NCI-H1694 (cell line): ENCODE measurements at places on chromosomes 4 and X.

DNA sequence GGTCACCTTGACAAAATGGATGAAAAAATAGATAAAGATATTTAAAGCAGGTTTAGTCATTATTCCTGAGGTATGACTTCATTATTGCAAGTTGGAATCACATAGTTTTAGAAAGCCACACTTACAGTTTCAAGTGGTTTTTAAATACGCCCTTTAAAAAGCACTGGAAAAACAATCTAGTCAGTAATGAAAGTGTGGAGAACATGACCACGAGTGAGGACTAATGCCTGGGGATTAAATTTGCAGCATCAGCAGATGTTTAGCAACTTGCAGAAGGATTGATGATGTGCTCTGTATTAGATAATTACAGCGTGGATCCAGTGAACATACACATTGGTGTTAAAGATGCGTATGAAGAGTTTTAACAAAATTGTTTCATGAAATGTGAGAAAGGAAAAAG is 5.9 kb downstream of the SPARCL1 start:
- no peak for DNase-seq

DNA sequence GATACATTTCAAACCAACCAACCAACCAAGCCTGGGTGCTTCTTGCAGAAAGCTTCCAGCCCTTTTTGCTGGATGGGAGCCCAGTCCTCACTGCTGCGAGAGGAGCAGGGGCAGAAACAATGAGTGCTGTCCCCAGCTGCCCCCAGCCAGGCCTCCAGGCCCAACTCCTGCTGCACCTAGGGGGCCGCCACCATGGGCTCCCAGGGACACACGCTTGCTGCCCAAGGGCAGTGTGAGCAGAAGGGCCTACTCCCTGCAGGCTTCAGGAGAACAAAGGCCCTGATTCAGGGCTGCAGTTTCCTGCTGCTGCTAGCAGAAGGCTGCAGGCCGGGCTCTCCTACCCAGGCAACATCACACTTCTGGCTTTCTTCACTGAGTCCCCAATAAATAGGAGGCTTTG is 37.7 kb upstream of the ENPP6 start:
- DNase-seq = no peak

DNA sequence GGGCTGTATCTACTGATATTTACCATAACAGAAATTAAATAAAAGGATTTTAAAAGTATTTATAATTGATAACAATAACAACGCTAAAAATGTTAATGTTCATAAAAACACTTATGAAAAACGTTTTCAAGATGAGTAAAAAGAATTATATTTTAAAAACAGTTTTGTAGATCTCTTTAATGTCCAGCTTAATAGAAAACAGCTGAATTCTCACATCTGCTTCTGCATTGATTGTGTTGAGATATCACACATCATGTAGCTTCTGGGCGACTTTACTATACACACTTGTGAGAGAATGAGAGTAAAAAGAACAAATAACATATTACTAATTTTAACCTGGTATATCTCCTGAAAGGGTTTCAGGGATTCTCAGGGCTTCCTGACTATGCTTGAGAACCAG is 83.6 kb downstream of the NCAPG start:
- no peak for DNase-seq

DNA sequence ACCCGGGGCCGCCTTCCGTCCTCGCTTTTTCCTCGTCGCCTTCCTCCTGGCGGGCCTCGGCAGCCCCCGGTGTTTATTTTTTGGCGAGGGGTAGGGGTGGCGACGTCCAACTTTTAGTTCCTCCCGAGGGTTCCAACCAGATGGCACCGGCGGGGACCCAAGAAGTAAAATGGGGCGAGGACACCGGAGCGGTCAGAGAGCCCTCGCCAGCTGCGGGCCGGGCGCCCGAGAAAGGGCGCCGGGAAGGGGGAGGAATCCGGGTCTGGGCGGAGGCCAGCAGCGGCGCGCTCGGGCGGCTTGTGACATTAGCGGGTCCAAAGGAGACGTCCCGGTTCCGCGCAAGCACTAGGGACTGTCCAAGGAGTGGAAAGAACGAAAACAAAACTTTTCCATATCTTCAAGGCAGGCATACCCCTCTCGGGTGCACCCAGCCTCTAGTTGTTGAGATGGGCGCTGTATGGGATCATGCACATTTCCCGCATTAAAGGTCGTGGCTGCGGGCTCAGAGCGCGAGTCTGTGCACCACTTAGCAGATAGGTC is 691 bp upstream of the USP46 start:
- no peak for DNase-seq

DNA sequence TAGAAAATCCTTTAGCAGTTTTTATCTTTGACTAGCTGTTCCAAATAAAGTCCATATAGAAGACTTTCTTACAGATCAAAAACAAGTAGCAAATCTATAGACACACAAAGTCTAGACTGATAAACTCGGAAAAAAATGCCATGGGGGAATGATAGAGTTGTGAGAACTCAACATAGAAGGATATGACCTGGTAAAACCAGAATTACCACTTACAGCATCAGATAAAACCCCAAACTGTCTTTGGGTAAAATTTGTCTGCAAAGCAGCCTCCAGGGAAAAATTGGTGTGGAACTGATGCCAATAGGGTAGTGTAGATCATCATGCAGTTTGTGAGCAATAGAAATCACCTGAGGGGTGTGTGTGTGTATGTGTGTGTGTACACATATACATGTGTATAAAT is 579.1 kb downstream of the SPOCK3 start:
- no peak for DNase-seq

GRCh38 chr4:94570558-94570957 is 118.8 kb downstream of the PDLIM5 start:
- no peak for DNase-seq

DNA sequence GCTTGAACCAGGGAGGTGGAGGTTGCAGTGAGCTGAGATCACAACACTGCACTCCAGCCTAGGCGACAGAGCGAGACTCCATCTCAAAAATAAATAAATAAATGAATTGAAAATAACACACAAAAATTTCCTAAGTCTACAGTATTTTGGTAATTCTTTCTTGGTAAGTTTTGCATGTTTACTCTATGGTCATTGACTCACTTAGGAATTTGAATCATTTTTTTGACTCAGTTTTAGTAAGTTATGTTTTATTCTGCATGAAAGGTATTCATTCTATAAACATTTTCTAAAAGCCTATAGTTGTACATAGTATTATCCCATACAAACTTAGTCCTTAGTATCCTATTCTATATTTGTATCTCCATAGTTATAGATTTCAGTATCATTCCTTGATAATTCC is 772.9 kb upstream of the SLIT2 start:
- DNase-seq = no peak

DNA sequence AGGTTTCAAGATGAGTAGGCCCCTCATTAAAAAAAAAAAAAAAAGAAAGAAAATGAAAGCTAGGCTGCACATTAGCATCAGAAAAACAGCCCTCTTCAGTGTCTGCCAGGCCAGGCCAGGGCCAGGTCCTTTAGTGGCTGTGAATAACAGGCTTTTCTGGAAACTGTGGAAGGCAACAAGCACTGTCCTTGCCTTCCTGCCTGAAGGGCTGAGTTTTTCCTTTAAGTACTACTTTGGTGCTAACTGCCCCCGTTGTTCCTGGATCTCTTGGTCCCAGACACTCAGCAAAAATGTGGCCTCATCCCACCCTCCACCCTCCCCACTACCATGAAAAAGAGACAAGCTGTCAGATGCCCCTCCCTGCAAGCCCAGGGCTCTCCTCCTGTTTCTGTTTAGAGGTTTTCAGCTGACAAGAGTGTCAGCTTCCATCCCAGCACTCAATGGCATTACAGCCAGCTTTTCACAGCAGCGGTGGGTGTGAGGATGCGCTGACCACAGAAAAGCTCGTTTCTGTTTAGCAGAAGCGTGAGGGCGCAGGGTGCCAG is 174.2 kb downstream of the NHS start:
- no peak for DNase-seq

- DNase-seq = no peak
Measured at GRCh38 chr4:56637154-56637553, 43.9 kb downstream of the HOPX start.

GRCh38 chrX:88886908-88887307 is 139.9 kb downstream of the CPXCR1 start:
- DNase-seq = no peak

DNA sequence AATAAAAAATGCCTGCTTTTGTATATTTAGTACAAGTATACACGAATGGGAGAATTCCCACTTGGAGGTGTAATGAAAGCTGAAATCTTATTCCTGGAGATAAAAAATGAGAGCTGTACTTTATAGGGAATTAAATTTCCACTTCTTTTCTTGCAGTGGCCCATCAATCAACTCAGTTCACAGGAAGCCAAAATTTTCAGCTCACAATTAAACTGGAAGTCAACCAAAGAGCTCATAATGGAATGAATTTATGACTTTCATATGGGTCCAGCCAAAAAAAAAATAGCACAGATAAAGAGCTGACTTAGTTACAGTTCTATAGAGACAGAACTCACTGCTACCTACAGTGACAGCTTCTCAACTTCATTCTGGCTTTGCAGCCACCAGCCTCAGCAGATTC is 115.2 kb upstream of the TBC1D9 start:
- DNase-seq = no peak

DNA sequence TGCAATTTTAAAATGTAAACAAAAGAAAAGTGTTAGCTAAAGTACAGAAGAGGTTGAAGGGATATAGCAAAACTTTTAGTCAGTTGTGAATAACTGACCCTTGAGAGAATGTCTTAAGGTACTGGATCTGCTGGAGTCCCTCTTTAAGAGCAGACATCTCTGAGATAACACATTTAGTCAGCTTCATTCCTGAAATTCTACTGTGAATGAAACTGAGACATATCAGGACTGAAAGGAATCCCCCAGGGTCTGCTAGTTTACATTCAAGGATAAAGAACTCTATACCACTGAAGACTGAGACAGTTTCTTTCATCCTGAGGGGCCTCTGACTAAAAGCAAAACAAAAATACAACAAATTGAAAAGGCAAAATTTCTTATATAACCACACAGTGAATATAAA is 54.4 kb downstream of the PGRMC1 start:
- DNase-seq = no peak

DNA sequence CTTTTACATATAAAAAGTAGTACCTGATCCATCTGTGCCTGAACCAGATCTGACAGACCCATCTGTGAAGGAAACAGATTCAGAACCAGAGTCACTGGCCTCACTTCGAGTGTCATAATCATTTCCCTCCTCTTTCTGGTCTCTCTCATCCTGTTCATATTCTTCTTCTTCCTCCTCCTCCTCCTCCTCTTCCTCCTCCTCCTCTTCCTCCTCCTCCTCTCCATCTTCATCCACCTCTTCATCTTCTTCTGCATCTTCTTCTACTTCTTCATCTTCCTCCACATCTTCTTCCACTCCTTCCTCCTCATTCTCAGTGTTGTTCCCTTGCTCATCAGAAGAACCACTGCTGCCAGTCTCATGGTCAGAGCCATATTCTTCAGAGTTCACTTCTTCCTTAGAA is 12.9 kb downstream of the YTHDC1 start:
- DNase-seq = no peak

- no peak for DNase-seq
Measured at GRCh38 chr4:38290366-38290765, 330.2 kb downstream of the PTTG2 start.

DNA sequence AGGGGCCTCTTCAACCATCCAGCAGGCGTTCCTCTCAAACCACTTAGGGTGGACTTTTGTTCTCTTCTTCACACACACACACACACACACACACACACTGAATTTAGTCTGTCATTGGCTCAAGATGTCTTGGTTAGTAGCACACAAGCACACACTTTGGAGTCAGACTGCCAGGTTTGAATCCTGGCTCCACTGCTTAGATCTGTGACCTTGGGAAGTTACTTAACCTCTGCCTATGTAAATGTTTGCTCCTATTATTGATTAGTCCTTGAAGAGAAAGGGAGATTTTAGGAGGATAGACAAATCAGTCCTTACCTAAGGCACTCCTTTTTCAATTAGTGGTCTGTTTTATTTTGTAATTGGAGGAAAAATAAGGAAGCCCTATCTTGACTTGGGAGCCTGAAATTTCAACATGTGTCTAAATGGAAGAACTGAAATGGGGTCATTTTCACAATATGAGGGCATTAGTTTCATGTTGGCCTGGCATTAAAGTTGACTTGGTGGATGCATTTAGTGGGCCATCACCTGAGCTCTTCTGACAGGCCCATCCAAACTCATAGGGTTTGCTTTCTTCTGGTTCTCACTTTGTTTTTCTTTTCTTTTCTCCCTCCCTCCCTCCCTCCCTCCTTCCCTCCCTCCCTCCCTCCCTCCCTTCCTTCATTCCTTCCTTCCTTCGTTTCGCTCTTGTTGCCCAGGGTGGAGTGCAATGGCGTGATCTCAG is 13.3 kb upstream of the TMEM131L start:
- DNase-seq = no peak

- DNase-seq = no peak
Measured at GRCh38 chr4:90246816-90247215, 119.6 kb downstream of the CCSER1 start.

DNA sequence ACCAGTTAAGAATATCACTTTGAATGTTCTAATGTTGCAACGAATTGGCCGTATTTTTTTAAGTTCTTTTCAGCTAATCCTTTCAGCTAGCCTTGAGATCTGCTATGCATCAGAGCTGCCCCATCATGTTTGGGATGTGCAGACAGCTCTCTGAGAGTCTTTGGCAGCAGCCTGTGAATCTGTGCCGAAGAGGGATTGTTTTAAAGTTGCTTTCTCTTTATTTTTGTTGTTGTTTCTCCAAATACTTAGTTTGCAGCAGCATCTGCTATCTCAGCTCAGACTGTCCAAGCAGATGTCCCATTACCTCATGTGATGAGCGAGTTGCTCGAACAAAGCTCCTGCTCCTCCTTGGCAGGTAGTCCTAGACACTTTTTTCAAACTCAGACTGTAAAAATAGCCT is 1002.5 kb upstream of the INTU start:
- no peak for DNase-seq

DNA sequence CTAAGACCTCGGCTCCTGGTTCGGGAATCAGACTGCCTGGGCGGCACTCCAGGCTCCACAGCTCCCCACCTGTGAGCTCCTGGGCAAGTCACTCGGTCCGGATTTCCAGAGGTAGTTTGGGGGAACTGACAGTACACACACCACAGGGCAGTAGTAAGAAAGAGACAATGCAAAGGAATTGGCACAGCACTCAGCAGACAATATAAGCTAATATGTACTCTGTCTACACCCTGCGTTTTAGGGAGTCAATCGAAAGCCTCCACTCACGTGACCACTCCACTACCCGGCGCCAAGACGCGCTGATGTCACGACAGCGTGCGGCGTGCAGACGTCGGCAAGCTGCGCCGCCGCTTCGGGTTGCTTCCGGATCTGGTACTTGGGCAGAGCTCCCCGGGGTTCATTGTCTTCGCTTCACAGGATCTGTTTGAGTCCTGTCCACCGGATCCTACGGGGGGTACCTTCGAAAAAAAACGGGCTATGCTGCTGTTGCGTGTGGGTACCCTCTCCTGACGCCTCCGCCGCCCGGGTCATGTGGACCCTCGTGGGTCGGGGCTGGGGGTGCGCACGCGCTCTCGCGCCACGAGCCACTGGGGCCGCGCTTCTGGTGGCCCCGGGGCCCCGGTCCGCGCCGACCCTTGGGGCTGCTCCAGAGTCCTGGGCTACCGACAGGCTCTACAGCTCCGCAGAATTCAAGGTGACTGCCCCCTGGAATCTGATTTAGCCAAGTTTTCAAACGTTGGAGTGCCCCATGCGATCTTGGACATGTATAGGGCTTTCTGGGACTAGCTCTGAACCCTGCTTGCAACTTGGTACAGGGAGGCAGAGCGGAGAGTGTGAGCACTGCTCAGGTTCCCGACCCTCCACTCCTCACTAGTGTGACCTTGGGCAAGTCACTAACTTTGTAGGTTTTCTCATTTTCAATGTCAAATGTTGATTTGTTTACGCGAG is at the start of gene GUF1:
TSS of gene GUF1 (plus strand) at position 327 of the 948 bp plus-strand sequence. CDS start at position 530, 203 bp downstream.
- peak; percentile 70 for DNase-seq

- DNase-seq = no peak
Measured at GRCh38 chr4:70654605-70655011, 11.7 kb downstream of the JCHAIN start.

- no peak for DNase-seq
Measured at GRCh38 chr4:151853034-151853433, 92.2 kb upstream of the GATB start.
